ENCODE measurements at places on chromosomes 5 and 9.

DNA sequence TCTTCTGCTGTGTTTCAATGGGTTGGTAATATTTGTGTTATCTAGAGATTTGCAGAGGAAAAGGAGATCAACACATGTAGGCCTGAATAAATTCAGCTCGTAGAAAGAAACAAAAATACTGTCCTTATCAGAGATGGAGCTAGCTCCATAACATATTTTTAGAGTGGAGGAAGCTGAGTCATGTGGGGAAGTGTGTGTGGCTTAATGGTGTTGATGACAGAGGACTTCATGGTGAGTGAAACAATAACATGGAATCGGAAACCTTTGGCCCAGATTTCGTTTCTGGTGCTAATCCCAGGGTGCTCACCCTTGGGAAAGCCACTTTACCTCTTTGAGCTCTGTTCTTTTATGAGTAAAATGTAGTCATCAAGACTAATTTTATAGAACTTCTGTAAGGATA lies 825.0 kb downstream of the TLR4 start:
- DNase-seq, result peak; percentile 57

- peak; percentile 73 for DNase-seq
Observed at GRCh38 chr5:73902327-73903051, 276.5 kb downstream of the ARHGEF28 start.

- no peak for DNase-seq
Observed at GRCh38 chr9:35728041-35728971, 3.7 kb downstream of the TLN1 start.

- DNase-seq, result no peak
Observed at GRCh38 chr5:155282503-155283107, 269.1 kb downstream of the KIF4B start.

DNA sequence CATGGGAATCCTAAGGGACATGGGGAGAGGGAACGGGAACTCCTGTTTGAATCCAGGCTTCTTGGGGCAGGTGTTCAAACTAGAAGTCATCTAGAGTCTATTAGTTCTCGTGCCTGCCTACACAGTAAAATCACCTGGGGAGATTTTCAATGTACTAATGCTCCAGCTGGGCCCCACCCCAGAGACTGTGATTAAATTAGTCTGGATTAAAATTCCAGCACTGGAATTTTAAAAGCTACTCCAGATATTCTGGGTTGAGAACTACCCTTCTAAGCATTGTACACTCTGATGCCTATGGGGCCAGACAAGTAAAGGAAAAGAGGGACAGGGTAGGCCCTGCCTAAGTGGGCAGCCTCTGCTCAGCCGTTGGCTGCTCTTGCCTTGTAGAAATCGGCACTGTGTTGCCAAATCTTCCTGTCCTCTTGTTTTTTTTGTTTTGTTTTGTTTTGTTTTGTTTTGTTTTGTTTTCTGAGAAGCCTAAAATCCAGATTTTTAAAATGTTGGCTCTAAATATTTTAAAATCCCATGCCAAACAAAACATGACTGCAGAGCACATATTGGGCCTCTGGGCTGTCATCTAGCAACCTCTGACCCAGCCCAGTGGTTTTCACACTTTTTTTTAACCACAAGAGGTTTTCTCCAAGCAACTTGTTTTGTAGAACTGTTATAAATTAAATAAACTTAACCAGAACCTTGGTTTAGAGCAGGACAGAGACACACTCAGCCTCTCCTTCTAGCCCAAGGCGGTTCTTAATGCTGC lies 29.0 kb downstream of the ADRB2 start:
- DNase-seq, result no peak

DNA sequence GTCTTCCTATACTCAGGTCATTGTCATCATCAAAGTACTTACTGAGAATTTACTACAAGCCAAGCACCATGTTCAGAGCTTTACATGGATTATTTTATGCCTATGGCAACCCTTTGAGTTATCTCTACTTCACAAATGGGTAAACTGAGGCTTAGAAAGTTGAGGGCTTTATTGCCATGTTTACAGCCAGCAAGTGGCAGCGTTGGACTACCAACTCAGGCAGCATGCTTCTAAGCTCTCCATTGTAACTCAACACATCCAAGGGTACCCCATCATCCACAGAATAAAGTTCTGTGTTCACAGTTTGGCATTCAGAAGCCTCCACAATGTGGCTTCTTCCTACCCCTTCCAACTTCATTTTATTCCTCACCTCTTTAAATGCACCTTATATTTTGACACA lies 422.6 kb upstream of the GRIA1 start:
- no peak for DNase-seq

- no peak for DNase-seq
Observed at GRCh38 chr5:124720593-124720992, 25.8 kb downstream of the ZNF608 start.

- DNase-seq, result peak; percentile 40
Observed at GRCh38 chr5:160291467-160291866, 20.9 kb downstream of the CCNJL start.

DNA sequence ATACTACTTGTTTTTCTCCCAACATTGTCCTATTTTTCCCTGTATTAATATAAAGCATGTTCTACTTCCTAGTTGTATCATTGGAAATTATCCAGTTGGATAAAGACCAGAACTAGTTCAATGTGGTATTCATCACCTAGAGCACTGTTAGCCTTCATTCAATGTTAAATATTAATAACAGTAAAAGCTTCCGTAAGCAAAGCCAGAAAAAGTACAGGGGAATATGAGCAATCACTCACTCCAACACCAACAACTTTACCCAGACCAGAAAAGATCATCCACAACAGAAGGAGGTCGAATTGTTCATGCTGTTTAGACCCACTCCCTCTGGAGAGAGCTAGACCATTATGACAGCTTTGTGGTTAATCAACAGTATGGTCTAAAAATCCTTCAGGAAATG lies 728.4 kb downstream of the MAT2B start:
- DNase-seq, result no peak

DNA sequence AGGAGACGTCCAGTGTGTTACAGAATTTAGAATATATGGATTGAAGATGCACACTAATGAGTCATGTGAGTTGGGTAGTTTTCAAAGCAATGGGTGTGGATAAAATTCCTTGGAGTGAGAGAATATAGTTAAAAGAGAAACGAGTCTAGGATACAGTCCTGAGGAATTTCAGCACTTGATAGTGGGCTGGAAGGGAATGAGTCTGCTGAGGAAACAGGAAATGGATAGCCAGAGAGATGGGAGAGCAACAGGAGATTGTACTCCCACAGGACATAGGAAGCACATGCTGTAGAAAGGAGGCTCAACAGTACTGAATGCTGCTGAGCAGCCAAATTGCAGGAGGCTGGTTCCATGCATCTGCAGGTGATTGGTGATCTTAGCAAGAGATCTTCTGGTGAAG lies 68.1 kb downstream of the FBN2 start:
- DNase-seq, result no peak

DNA sequence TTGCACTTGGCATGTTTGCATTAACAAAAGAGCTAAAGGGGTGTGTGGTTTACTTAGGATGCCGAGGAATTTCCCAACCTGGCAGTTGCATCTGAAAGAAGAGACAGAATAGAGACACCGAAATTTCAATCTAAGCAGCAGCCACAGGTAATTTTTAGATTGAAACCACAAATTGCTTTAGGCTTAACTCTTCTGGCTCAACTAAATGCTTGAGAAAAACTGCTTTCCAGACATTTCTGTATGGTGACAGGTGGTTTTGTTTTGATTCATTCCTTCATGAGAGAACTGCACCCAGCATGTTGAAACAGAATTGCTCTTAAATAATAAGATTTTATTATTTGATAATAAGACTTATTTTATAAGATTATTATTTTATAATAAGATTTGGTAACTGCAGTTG lies 21.5 kb downstream of the SECISBP2 start:
- no peak for DNase-seq

DNA sequence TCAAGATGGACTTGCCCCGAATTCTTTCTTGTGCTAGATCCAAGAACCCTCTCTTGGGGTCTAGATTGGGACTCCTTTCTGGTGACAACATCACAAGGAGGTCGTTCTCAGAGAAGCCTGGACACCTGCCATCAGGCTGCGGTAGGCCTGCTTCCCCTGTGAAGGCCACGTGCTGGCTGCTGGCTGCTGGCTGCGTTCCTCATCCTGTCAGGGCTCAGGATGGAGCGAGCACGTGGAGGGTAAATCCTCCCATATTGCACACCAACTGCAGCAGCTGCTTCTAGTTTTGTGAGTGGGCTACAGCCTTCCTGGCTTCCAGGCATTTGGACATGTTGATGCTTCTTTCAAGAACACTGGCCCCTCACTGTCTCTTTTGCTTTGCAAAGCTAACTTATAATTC lies 95.6 kb downstream of the HSPA4 start:
- DNase-seq, result no peak

GRCh38 chr9:117013440-117013995 lies 326.4 kb downstream of the TRIM32 start:
- no peak for DNase-seq

DNA sequence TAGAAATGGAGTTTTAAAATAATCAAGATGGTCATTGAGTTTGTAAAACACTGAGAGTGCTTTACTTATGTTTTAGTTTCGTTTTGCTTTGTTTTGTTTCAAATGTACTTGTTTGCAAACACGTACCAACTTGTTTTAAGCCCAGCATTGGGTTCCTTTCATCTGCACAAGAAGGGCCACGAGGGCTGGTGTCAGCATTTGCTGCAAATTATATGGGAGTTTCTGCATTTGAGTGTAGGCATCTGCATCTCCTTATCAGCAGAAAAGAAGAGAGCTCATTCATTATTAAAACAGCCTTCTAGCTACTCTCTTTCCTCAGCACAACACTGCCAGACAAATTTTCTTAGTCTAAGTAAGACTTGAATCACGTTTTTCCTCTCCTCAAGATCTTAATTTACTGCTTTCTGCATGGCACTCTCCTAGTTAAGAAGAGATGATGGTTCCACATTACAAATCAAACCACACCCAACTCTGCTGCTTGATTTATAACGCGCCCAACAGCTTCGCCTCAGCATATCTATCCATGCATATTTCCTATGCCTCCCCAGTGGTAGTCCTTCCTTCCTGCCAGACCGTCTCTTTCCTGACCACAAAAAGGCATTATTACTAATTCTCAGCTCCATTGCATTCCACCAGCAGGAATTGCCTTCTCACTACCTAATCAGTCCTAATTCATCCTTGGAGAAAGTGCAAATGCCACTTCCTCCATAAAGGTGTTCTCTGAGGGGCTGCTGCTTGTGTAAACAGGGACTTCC lies 95.2 kb upstream of the CAST start:
- no peak for DNase-seq

- DNase-seq, result no peak
Observed at GRCh38 chr5:156800929-156801328, 49.2 kb upstream of the PPP1R2B start.

DNA sequence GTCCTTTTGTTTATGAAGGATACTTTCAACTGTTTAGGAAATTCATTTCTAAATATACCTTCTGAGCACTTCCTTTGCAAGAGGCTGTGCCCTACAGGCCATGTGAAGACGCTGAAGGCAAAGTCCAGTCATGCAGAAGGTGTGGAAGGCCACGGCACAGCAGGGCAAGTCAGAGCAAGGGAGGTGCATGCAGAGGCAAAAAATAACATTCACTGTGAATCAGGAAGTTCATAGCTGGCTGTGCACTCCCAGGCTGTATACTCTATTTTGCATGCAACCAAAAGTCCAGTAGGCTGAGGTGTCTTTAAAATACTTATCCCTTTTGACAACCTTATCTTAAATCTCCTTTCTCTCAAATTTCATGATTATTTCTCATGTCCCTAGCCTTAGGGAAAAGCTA lies 50.3 kb downstream of the GNAQ start:
- DNase-seq, result peak; percentile 7

DNA sequence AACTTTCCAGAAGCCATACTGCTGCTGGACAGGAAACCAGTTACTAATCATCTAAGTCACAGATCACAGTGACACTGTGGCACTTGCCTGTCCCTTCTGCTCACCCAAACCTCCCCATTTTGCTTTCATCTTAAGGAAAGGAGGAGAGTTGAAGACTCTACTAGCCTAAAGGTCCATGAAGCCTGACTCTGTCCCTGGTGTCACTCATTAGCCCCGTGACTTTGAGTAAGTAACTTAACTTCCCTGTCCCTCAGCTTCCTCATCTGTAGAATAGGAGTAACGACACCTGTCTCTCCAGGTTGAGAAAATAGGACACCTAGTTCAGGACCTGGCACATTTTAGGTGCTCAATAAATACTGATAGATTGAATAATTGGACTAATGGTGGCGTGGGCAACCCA lies 536 bp upstream of the SLC6A7 start:
- no peak for DNase-seq

GRCh38 chr9:122058709-122059108 lies 34.4 kb downstream of the TTLL11 start:
- DNase-seq, result no peak

DNA sequence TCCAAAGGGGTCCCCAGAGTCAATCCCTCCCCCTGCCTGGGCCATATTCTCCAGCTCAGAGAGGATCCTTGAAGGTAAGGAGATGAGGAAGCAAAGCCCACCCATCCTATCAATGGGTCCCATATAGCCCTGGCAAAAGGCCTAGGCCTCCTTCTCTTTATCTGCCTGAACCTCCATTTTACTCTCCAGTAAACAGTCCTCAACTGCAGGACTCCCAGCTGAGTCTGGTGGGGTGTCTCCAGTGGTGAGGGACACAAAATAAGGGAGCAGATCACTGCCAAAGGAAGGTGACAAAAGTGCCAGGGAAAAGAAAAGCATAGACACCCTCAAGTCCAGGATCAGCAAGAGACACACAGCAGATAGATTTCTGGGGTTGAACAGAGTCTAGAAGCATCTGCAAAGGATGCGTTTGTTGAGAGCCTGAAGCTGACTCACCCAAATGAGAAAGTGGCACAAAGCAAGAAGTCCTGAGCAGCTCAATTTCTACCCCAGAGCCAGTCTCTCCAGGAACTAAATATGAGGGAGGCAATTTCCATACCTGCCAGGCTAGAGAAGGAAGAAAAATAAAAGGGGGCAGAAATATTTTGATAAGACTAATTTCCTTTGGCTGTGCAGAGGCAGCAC lies 2.7 kb upstream of the EBF1 start:
- no peak for DNase-seq

DNA sequence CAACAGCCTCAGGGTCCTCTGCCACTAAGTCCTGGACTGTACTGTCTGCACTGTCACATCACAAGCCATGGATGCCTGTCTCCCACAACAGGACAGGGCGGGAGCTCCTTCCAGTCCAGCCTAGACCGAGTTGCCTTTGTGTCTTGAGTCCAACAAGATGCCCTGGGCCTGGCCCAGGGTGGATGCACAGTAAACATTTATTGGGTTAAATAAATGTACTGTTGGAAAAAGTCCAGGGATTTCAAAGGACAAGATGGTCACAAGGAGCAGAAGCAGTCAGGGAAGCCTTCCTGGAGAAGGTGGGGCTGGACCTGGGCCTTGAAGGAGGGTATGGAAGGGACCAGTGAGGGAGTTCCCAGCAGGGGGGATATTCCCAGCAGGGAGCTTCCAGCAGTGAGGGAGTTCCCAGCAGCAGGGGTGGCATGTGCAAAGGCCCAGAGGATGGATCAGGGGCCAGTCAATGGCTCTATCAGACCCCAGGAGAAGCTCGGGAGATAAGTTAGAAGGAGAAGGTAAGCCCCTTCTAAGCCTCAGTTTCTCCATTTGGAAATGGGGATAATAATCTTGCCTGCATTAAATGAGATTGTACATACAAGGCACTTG lies 72.7 kb upstream of the NEURL1B start:
- DNase-seq, result no peak

Measured in DMS53 (cell line).